ENCODE measurements at places on chromosomes 11 and 22.
A peak's percentile ranks its signal among the peaks of the same experiment; 100 is the strongest.

GRCh38 chr22:20965888-20966855 lies 883 bp upstream of the AIFM3 start:
- DNase-seq = peak; percentile 72

DNA sequence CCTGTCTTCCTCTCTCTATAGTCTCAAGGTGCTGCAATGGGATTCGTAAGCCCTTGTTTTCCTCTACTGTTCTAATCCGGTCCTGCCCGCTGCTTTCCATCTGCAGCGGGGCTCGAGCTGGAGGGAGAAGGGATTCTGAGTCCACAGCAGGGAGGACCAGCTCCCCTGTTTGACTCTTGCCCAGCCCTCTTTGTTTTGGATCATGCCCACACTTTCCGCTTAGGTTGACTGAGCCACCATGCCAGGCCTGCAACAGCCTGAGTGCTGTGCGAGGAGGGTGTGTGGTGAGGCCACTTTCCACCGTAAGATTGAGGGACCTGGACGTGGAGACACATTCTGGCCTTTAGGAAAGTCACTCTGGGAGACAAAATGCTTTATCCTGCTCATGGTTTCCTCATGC lies 58.3 kb downstream of the CEP164 start:
- no peak for DNase-seq

DNA sequence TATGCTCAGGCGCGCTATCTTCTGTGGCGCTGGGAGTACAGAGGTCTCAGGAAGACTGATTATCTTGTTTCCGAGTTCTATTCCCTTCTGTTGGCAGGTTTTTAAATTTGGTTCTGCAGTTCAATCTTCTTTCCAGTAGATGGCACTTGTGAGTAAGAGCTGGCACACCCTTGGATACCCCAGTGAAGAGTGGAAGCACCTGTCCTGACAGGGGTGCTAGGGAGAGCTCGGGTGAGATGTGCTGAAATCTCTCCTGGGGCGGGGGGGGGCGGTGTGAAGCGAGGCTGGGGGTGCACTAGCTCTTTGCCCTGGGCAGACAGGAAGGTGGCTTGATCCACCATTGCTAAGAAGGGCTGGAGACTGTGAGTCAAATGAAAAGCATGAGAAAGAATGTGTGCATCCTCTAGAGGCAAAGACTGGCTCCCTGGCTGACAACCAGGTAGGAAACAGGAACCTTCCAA lies 679.9 kb upstream of the CCDC179 start:
- DNase-seq = no peak

DNA sequence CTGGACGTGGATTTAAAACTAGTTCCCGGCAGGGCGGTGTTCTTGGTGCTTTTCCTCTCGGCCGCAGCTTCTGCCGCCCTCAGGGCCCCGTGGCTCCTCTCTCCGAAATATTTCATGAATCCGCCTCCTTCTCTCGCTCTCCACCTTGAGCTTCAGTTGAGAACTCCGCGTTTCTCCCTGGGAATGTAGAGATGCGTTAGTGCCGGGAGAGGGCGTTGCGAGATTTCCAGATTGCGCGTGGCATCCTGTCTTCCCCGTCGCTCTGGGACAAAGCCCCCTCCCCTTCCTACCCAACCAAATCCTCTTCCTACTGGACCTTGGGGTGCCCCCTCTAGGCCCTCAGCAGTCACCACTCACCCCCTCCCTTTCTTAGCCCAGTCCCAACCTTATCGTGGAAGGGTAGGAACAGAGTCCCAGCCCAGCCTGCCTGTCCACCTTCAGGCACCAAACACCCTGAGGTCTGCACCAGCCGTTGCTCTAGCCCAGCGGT lies 15.5 kb upstream of the RAC2 start:
- peak; percentile 73 for DNase-seq

DNA sequence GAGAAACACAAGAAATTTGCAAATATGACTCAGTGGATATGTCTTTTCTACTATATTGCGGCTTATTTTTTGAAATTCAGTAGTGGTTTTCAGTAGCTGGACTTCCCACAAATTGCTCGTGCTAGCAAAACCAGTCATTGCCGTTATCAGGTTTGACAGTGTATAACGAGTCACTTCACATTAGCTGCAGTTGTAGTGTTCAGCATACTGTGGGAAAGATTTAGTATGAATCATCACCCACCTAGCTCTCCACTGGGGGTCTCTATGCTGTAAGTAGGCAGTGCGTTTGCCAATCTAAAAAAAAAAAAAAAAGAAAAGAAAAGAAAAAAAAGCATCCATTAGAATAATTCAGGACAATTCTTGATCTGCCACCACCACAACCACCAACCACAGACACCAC lies 1318.9 kb downstream of the LRRC4C start:
- DNase-seq = no peak

DNA sequence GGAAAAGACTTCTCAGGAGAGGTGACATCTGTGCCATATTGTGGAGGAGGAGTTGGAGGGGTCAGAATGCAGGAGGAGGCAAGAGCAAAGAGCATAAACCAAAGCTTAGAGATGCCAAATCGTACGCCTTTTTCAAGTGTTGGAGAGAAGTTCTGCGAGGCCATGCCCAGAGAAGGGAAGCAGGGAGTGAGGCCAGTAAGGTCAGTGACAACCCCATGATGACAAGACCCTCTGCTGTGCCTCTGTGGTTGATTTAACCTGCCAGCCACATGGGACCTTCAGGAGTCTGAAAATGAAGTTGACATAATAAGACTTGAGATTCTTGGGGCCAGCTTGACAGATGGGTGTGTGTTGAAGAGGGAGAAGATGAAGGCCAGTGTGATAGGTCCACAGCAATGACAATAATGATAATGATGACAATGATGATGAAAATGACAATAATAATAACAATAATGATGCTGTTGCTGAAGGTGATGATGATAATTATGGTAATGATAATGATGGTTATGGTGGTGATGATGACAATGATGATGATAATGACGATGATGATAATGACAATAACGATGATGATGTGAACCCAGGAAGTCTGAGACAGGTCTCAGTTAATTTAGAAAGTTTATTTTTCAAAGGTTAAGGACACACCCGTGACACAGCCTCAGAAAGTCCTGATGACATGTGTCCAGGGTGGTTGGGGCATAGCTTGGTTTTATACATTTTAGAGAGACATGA lies 152.6 kb upstream of the B3GAT1 start:
- no peak for DNase-seq
